Placental epithelial cell (primary cell): ENCODE measurements at places on chromosomes 2 and 18. TPM values are rescaled to one million over a fixed set of nuclear protein-coding genes. Genes with fewer than 3 reads are reported as not detected.

Gene UBE2E3
- 44.8 and 62.1 TPM in 2 replicates for total RNA-seq

Gene SNORC
- 0.33 and 0.79 TPM in 2 replicates for total RNA-seq

Gene AMER3
- not detected in 2 replicates for total RNA-seq

Gene HOXD13
- not detected in 2 replicates for total RNA-seq

Gene RGPD8
- 6.6 and 8.2 TPM in 2 replicates for total RNA-seq

Gene IL18R1
- 1.7 and 4.3 TPM in 2 replicates for total RNA-seq

Gene CLIP4
- total RNA-seq, result 2.7 and 4.2 TPM in 2 replicates

Gene UGT1A8
- not detected in 2 replicates for total RNA-seq

Gene HEATR5B
- total RNA-seq, result 20.8 and 35.5 TPM in 2 replicates

Gene RAB6C
- 0.39 and 1.2 TPM in 2 replicates for total RNA-seq

Gene MLPH
- 21.9 and 52.6 TPM in 2 replicates for total RNA-seq

Gene DHRS9
- under 0.01 TPM in 1 of 2 replicates, not detected in the other for total RNA-seq

Gene NOL4
- 0.65 and 4.3 TPM in 2 replicates for total RNA-seq

Gene CD8A
- total RNA-seq, result under 0.01 TPM in 1 of 2 replicates, not detected in the other

Gene SPHKAP
- not detected in 2 replicates for total RNA-seq
